ENCODE measurements at places on chromosomes 1 and 21.

- peak; percentile 34 for DNase-seq
Observed at GRCh38 chr1:212700223-212700891, 717 bp upstream of the BATF3 start.

- peak; percentile 24 for DNase-seq
Observed at GRCh38 chr1:50704126-50704525, 255.9 kb downstream of the FAF1 start.

GRCh38 chr1:167881069-167881468 lies 32.9 kb downstream of the ADCY10 start:
- no peak for DNase-seq

GRCh38 chr1:223011505-223011856 lies 131.6 kb downstream of the TLR5 start:
- no peak for DNase-seq

GRCh38 chr1:7234471-7234755 lies 449.2 kb downstream of the CAMTA1 start:
- DNase-seq: no peak

- no peak for DNase-seq
Observed at GRCh38 chr1:86596741-86597290, 49.9 kb downstream of the CLCA4 start.

DNA sequence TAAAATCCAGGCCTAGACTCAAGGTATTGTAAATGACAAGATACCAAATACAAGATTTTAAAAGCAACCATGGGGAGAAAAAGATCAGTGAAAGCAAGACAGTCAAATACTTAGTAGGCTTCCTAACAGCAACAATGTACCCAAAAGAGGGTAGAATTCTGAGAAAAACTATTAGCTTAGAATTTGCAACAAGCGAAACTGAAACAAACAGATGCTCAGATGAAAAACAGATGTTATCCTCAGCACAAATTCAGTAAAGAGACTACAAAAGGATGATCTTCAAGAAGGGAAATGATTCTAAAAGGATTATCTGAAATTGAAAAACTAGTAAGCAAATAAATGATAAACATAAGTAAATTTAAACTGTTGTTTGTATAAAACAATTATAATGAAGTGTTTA lies 40.0 kb downstream of the PDC start:
- no peak for DNase-seq

DNA sequence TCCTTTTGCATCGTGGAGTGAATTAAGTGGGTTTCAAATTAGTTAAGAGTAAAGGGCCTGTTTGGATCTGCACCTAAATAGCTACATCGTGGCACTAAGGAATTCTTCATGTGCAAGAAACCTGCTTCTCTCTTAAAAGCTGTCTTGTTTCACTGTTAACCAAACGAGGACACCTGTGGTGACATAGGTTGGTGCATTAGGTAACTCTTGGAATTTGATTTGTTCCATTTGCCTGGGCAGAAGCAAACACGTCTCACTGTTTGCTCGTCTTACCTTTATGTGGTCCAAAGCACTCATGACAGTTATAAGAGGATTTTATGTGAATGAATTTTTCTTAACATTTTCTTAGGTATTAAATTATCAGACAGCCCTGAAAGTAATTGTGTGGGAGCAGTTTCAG lies 60.9 kb downstream of the PRDM2 start:
- no peak for DNase-seq

- no peak for DNase-seq
Observed at GRCh38 chr21:36551321-36551720, 71.4 kb upstream of the CLDN14 start.

DNA sequence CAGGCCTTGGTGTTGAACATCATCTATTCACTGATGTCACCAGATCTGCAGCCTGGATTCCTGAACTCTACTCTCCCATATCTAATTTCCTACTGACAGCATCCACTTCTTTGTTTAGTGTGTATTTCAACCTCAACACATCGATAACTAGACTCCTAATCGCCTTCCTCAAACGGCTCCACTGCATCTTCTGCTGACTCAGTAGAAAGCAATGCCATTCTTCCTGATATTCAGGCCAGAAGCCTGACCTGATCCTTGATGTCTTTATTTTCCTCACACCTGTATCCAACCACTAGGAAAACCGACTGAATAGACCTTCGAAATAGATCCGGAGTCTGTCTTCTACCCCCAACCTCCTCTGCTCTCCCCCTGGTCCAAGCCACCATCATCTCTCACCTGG lies 466.9 kb downstream of the PCP4 start:
- no peak for DNase-seq

Measured in GM19239 (cell line).